IMR-90 (cell line): ENCODE measurements at places on chromosomes 5 and 9.

GRCh38 chr5:93154535-93154934 lies 426.5 kb downstream of the NR2F1-AS1 start:
- DNase-seq = peak; percentile 40

- DNase-seq = no peak
These were observed 1793.0 kb upstream of the ACO1 start for GRCh38 chr9:30591461-30591860.

- DNase-seq = no peak
These were observed 7.6 kb downstream of the GFI1B start for GRCh38 chr9:132986114-132986513.

- DNase-seq = peak; percentile 91
These were observed 208.9 kb upstream of the DMRTA1 start for GRCh38 chr9:22237497-22238363.

DNA sequence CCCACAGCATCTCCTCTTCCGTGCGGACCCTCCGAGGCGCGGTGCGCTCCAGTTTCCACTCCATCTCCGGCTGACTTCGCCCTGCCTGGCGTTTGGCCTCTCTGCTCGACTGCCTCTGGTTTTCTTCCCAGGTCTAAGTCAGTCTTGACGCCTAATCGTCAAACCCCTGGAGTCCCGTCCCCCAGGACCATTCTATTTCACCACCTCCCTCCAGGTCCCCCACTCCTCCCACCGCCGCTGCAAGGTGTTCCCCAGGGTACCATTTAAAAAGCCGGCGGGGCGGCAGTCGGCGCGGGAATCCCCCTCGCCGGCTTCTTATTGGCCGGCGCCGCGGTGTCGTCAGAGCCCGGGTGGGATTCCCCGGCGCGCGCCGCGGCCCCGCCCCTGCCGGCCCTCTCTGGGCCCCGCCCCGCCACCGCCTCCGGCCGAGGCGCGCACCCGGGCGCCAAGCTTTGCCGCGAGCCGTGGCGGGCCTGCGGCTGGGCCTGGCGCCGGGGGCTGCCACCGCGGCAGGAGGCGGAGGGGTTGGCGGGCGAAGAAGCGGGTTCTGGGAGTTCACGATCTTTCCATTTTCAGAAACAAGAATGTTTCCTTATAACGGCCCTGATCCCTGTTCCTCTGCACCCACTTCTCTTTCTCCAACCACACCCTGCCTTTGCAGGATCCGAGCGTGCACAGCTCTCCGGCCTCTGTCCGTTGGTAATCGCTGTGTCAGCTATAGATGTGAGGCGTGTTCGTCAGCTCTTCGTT lies at the start of gene CDC20B:
Gene CDC20B, minus strand, starts transcription at position 241 of the 750 bp plus-strand sequence. Its CDS starts 177 bp downstream, at position 64.
- DNase-seq = peak; percentile 63
